ENCODE measurements at places on chromosomes 16 and 17.
A peak's percentile ranks its signal among the peaks of the same experiment; 100 is the strongest.

DNA sequence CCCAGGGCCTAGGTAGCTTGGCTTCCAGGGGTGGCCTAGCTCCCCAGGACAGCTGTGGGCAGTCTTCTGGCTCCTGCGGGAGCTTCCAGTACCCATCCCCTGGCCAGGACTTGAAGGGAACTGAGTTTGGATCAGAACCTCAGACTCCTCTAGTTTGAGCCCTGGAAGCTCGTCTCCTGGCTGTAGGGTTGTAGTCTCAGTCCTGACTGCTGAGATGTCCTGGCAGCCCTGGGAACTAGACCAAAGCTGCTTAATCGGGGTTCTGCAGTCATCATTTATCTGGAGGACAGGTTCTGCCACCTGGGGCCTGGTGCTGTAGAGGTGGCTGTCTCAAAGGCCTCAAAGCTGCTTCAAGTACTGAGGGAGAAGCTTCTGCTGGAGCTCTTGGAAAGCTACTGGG lies 163.7 kb downstream of the WSCD1 start:
- no peak for DNase-seq

GRCh38 chr16:85473323-85473722 lies 139.8 kb upstream of the GSE1 start:
- no peak for DNase-seq

GRCh38 chr16:23557779-23558702 lies 514 bp downstream of the UBFD1 start:
- no peak for DNase-seq

DNA sequence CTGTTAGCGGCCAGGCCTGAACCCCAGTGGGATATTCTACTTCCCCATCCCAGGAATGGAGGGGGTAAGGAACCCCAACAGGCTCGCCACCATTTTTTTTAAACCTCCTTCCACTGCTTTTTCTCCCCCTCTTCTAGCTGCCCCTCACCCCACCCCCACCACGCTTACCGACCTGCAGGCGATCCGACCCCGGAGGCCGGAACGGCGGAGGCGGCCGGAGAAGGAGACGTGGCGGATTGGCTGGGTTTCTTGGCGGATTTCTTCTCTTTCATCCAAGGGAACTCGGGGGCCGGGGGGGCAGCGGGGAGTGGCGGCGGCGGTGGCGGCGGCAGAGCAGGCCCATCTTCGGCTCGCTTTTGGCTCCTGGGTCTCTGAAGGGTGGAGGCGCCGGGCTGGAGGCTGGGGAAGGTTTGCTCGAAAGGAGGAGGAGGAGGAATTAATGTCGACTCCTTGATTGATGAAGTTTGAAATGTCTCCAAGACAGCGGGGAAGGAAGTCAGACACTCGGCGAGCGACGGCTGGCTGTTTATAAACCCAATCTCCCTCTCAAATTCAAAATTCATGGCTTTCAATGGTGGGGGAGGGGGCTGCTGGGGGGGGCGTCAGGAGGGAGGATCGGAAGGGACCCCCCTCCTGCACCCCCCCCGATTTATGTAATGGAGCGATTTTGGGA lies 424 bp downstream of the HOXB2 start:
- DNase-seq: no peak

DNA sequence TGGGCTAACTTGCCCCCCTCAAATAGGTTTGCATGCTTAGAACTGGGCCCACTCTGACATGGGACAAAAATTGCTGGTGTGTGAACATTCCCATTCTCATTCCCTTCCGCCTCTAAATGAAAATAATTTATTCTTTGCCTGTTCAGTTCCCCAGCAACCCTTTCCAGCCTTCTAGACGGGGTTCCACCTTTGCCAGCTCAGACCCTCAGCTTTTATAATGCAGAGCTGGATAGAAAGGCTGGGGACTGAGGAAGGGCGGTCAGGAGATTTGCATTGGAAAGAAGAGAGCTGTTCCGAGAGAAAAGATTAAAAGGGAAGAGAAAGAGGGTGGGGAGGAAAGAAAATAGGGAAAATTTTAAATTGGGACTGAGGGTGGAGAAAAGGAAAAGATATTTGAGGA lies 151.1 kb upstream of the WSCD1 start:
- DNase-seq: no peak

DNA sequence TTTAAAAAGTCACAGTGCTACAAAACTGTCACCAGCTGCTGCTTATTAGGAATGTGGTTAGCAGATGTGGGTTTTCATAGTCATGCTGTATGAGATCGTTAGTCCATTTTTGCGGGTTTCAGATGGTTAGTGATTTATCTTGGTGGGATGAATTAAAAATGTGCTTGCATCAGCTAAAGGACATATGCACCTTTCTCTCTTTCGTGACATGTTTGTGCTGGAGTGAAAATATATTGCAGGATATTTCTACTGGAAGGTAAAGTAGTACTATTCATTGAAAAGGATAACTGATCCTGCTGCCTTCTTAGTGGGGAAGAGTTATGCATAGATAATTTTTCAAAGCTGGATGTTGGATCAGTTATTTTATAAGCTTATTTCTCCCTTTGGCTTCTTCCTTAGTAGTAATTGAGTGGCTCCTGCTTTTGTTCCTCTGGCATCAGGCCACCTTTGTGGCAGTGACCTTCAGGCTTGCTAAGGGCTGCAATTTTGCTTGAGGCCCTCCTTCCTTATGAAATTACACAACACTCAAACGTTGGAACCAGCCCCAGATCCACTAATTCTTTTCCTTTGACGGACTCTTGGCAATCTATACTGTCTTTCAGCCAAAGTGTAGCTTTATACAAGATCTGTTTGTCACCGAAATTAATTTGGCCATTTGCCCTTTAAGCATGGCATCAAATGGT lies 7.5 kb upstream of the SNTB2 start:
- no peak for DNase-seq

- no peak for DNase-seq
Observed at GRCh38 chr16:65099607-65100006, 22.3 kb downstream of the CDH11 start.

DNA sequence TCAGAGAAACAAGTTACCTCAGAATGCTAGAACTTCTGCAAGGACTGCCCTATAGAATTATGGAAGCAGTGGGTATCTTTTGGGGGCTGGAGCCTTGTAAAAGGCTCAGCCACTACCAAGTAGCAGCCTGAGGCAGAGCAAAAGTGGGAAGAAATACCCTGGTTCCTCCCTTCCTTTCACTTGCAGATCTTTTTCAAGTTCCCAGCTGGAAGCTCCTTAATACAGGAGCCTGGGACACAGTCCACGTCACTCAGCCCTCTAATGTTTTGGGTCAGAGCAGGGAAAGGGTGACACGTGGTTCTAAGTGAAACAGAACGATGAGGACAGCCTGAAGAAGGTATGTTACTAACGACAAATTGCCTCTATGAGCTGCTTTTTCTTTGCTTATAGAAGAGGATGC lies 93.1 kb downstream of the CNTNAP4 start:
- no peak for DNase-seq

GRCh38 chr17:64742326-64742725 lies 80.2 kb upstream of the SMURF2 start:
- no peak for DNase-seq

GRCh38 chr16:57727610-57728009 lies 8.0 kb upstream of the KATNB1 start:
- no peak for DNase-seq

- DNase-seq: peak; percentile 25
Observed at GRCh38 chr16:66605177-66605978, 874 bp downstream of the CMTM3 start.

DNA sequence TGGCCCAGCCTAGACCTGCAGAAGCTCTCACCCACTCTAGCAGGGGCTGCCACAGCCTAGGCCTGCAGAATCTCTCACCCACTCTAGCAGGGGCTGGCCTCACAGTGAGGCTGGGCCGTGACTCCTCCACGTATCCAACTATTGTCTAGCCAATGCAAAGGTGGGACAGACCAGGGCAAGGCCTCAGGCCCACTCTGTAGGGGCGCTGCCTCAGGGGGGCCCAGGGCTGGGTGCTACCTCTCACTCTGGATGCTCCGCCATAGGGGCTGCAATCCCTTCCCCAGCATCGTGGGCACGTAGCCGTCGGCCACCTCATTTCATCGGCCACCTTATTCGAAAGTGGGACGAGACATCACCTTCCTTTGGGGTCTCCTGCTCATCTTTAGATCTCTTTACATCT lies 51.7 kb downstream of the RPH3AL start:
- DNase-seq: no peak

DNA sequence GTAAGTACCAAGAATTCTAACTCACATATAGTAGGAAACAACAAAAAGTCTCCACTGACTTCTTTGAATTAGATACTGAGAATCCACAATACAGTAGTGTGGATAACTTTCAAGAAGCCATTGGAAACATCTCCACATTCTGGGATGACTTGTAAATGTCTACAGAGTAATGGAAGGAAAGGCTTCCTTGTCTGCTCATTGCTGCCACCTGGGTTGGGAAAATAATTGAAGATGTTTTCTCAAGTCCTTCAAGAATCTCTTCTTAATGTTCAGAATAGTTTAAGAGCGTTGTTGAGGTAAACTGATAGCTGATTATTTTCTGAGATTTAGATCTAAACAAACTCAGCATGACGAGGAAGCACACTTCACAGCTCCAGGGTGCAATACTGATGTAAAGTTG lies 14.0 kb downstream of the CPSF4L start:
- peak; percentile 37 for DNase-seq

DNA sequence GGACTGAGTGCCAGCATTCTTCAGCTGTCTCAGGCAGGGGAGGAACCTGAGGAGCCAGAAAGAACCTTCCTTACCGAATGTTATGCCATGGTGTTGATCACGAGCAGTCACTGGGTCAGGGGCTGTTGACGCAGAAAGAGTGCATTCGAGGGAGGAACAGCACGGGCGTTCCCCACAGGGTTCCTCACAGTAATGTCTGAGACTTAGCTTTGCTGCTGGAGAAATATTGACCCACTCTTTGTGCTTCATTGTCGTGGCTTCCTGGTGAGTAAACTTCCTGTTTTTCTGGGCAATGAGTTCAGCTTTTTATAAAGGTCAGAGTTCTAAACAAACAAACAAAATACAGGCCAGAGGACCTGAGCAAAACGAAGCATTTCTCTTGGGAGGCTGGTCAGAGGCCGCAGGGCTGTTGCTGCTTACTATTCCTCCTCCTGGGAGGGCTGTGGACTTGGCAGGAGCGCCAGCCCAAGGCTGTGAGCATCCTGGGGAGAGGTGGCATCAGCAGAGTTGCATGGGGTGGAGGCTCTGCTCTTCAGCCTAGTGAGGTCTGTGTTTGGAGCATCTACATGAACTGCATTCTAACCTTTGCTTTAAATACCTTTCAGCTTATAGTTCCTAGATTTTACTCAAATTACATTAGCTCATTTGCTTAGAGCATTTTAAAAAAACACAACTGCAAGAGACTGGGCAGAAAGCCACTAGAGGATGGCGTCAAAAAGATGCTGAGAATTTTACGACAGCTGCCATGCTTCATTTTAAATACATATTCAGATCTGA lies 143.1 kb upstream of the CACNG5 start:
- no peak for DNase-seq

- DNase-seq: peak; percentile 27
Observed at GRCh38 chr16:31458073-31458843, 1.0 kb upstream of the ARMC5 start.

DNA sequence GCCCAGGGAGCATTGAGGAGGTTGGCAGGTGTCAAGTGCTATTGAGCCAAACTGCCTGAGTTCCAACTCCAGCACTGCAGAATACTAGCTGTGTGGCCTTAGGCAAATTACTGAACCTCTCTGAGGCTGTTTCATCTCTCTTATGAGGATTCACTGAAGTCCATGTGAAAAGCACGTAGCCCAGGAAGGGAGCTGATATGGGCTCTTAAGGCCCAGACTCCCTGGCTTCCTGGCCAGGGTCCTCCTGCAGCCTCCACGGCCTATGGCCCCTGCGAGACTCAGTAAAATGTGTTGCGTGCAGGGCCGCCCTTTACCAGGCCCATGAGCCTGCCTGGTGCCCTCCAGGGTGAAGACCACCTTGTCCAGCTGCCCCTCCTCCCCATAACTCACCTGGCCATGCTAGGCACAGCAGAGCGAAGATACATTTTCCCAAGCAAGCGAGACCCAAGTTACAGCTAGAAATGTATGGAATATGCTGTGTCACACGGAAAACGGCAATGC lies 133.7 kb upstream of the TNRC6C start:
- no peak for DNase-seq

GRCh38 chr17:79046197-79046915 lies 22.4 kb downstream of the C1QTNF1 start:
- DNase-seq: peak; percentile 82

GRCh38 chr16:88608076-88608475 lies 30.3 kb upstream of the IL17C start:
- DNase-seq: no peak

DNA sequence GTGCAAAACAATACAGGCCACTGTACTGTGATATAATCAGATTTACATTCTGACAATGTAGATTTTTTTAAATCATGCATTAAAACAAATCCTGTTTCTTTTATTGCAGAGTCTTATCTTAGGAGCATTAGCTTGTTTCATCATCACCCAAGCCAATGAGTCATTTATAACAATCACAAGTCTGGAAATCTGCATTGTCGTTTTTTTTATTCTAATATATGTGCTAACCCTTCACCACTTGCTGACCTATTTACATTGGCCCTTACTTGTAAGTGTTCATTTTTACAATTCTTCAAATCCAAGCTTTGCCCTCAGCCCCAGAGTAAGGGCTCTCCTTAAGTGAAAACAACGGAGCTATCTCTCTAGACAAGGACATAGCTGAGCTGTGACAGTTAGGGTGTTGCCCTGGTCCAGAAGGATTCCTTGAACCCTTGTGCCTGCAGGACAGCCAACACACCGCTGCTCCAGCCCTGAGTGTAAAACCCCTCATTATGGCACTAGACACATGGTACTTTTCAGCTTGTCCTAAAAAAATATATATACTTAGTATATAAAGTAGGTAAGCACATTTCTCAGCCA lies 3.7 kb downstream of the CMTM1 start:
- no peak for DNase-seq

- no peak for DNase-seq
Observed at GRCh38 chr16:10878328-10878643, 1.3 kb downstream of the CIITA start.

DNA sequence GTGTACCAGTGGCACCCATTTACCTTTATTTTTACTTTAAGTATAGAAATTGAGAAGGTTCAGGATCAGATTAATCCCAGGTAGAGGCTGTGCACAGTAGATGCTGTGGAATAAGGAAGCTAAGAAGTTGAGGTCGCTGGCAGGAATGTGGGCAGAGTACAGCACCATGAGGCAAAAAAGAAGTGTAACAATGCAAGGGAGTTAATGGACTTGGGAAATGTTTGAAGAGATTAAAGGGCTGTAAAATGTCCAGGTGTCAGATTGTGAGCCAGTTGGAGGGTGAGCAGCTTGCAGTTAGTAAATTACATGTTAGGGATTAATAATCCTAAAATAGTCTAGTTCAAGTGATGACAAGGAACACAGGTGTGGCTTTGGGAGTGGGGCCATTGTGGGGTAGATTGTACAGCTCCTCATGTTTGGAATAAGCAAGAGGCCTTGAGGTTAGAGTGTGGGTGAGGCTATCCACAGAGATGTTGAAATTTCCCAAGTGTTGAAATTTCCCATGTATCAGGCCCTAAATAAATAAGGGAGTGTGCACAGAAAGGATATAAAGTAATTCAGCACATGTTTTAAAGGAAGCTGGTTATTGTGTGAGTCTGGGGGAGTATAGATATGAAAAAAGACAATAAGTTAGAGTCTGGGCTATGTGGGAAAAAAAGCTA lies 21.5 kb downstream of the TAT start:
- DNase-seq: peak; percentile 20

GRCh38 chr16:2289282-2289681 lies 21.4 kb upstream of the RNPS1 start:
- DNase-seq: no peak

All from NCI-H524 (cell line).